ENCODE measurements at places on chromosomes 1 and 21. TPM values are rescaled to one million over a fixed set of nuclear protein-coding genes. Genes with fewer than 3 reads are reported as not detected.

COPA gene
- 115 TPM for total RNA-seq

GRCh38 chr1:37303884-37304574 is 170.4 kb upstream of the ZC3H12A start:
- no peak for DNase-seq

GPR3 gene
- 1.7 TPM for total RNA-seq

ZMYND12 gene
- total RNA-seq, result 0.39 TPM

DNA sequence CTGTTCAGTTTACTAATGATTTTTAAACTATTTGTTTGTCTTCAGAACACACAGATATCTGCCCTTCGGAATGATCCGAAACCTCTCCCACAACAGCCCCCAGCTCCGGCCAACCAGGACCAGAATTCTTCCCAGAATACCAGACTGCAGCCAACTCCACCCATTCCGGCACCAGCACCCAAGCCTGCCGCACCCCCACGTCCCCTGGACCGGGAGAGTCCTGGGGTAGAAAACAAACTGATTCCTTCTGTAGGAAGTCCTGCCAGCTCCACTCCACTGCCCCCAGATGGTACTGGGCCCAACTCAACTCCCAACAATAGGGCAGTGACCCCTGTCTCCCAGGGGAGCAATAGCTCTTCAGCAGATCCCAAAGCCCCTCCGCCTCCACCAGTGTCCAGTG is 51.6 kb downstream of the ACP6 start:
- DNase-seq, result no peak
